ENCODE measurements at places on chromosomes 3 and 15.

DNA sequence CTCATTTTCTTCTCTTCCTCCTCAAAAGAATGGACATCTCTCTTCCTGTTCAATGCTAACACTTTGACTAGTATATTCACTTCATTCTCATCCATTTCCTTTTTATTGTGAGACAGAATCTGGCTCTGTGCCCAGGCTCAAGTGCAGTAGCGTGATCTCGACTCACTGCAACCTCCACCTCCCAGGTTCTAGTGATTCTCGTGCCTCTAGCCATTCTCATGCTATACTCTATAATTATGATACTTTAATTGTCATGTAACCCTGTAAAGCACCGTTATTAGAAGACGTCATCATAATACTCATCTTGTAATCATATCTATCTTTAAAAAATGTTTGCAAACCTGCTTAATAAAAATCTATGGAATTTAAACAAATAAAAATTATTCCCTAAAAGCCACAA lies 107.0 kb downstream of the SHOX2 start:
- DNase-seq: no peak

DNA sequence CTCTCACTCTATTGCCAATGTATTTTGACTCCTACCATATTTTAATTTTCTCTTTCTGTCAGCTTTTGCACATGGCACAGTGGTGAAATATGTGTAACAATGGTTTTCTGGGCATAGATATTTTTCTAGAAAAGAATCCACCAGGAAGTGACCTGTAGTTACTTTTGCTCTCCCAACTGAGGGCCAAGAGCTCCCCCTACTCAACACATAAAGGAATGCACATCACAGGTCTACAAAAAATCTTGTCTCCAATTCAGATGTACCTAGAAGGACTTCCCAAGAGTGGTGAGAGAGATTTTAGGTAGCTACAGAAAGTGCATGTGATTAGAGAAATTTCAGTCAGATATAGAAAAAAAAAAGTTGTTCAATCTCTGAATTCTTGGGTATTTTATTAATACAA lies 15.6 kb downstream of the CPA3 start:
- DNase-seq: no peak

DNA sequence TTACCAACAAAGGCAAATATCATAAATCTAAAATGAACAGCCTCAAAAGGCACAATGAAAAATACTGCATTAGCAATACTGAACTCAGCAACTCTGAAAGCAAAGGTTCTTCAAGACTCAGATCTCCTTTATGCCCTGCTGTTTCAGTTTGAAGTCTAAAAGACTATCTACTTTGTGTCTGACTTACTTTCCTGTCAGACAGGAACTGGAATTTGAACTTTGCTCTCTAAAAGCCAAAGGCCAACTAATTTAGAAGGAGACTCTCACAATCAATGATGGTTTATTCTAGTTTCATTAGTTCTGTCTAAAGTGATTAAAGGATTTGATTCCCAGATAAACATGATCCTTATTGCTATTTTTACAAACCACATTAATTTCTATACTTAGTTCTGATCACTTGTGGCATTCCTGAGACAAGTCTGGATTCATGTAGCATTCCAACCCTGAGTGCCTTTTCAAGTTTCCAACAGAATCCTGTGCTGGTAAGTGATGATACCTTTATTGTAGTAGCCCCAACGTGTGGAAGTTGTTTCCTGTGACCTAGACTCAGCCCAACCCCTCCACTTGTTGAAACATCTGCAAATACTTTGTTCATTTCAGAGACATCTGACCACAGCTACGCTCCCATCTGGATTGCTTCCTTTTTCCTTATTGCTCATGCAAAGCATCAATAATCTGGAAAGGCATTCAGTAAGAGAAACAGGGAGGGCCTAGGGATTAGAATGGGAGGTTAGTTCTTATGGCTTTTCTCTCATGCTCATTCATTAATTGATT lies 14.9 kb upstream of the LEKR1 start:
- DNase-seq: no peak

GRCh38 chr15:61725251-61725650 lies 335.0 kb downstream of the VPS13C start:
- DNase-seq: no peak

DNA sequence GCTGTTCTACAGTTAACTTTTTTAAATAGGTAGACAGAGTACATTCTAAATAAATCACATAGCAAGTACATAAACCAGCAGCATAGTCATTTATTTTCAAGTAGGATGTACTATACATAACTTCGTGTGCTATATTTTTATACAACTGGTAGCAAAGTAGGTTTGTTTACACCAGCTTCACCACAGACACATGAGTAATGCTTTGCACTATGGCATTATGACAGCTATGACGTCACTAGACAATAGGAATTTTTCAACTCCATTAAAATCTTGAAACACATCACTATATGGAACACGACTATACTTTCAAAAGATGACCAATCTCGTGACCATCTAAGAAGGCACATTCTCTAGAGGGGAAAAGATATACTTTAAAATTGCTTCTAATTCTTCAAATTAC lies 3.5 kb downstream of the TEX55 start:
- DNase-seq: no peak

- no peak for DNase-seq
These were observed 21.3 kb downstream of the VGLL3 start for GRCh38 chr3:86969500-86970189.

GRCh38 chr15:68765602-68766368 lies 54.9 kb downstream of the ANP32A start:
- DNase-seq: no peak

DNA sequence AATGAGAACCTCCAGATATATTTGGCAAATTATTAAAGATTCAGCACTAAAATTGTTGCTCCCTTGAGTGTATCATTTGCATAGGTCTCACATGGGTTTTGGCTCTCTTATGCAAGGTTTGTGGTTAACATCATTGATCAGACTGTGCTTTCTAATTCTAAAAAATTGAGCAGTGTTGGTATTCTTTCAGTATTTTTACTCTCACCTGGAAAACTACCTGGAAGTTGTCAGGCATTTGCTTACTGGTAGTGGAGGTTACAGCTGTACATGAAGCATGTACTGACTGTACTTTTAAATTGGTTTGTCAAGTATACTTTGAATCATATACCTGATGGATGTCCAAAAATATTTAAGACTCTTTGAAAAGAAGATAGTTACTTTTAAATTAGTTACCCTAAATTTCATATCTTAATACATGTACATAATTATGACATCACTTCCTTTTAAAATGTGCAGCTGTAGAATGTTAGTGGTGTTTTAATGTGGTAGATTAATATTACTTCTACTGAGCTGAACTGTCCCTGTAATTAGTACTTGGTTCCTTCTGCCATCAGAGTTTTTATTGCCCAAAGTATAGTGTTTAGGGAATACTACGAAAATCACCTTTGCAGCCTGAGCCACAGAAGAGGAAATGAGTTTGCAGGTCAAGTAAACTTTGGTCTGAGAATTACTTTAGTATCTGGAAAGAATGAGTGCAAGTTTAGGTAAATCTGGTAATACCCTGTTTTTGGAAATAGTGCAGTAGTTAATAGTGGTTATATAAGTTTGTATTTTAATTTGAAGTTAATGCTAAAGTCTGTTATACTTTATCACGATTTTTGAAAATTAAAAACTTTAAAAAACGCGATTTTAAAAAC lies 2.8 kb downstream of the CHD2 start:
- no peak for DNase-seq

GRCh38 chr3:58055314-58055713 lies 47.1 kb downstream of the FLNB start:
- no peak for DNase-seq

- no peak for DNase-seq
These were observed 86.9 kb downstream of the KLF15 start for GRCh38 chr3:126270145-126270811.

DNA sequence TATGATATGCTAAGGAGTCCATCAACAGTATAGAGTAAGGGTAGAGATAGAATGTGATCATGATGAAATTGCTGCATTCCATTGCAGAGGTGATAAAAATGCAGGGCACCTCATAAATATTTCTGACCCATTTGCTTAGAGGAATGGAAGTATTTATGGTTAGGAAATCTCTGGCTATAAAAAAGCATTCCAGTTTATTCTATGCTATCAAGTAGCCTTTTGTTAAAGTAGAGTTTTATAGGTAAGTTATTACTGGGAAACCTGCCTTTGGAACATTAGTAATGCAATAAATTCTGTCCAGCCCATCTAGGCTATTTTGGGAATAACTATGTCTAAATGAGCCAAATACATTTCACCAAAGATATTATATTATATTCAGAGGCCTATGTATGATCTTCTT lies 19.8 kb upstream of the STRIT1 start:
- no peak for DNase-seq

GRCh38 chr3:71430941-71431552 lies 152.5 kb downstream of the FOXP1 start:
- no peak for DNase-seq

GRCh38 chr3:123367467-123368154 lies 81.3 kb downstream of the ADCY5 start:
- DNase-seq: no peak

DNA sequence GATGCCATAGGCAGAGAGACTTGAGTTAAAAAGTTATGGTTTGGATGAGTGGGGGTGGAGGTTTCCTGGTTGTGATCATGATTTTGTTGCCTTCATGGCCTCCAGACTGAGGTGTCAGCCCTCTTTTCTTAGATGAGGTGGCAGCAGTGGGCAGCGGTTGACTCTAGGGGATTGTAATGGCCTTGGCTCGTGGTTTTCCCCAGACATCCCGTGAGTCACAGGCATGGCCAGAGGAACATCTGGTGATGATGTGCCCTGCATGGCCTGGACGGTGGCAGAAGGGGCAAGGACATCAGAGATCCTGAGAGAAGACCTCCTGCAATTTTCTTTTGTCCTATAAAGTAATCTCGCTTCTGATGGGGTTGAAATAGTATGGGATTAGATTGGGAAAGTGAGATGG lies 12.4 kb downstream of the RETNLB start:
- DNase-seq: no peak

DNA sequence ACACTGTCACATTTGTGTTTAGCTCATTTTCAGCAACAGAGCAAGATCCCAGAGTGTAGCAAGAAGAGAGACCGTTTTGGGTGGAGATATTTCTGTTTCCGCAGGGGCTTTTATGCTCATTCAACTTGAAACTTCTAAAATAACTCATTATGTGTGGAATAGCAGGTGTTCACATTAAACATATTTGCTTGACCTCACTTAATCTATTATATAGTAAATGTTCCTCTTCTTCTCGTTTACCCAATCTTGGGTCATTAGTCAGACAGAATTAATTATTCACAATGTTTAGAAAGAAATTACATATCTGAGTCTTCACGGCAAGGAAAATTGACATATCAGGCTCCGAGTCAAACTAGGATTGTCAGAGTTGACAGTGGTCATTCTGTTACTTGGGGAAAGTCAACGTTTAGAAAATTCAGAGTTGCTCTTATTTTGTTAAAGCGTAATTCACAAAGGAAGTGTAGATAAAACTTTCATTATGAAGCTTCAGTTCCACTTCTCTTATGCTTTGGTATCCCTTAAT lies 222.9 kb downstream of the TPRG1 start:
- no peak for DNase-seq

- no peak for DNase-seq
These were observed 39.3 kb downstream of the PDHB start for GRCh38 chr3:58394339-58394738.

DNA sequence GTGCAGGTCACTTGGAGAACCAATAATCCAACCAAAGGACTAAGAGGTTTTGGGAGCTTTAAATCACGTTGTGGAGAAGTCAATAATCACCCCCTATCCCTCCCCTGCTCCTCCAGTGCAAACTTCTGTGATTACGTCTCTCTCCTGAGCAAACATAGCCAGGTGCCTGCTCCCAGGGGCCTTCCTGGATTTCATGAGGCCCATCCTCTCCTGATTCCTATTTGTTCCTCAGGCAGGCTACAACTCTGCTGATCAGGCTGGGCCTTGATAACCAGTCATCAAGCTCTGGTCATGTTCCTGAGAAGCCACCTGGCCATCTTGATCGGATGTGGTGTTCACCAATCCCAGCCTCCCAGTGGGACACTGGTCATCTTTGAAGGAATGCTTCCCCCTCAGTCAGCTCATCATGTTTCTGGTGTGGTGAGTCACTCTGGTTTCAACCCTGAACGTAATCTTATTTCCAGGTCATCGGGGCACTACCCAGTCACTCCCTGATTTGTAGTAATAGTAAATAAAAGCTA lies 2.9 kb upstream of the ZNF710 start:
- no peak for DNase-seq

DNA sequence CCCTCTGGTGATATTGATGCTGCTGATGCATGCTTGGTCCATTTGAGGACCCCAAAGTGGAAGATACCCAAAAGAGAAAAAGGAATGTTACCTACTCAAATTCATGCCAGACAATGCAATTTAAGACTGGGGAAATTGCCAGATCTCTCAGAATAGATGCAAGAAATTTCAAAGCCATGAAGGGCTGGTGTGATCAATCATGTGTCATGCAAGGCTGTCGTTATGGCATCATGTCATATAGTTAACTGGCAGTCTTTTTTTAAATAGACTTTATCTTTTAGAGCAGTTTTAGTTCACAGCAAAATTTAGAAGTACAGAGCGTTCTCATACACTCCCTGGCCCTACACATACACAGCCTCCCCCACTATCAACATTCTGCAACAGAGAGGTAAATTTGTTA lies 53.1 kb upstream of the ABHD2 start:
- DNase-seq: no peak

- no peak for DNase-seq
These were observed 15.3 kb downstream of the RASGRF1 start for GRCh38 chr15:79075256-79075655.

DNA sequence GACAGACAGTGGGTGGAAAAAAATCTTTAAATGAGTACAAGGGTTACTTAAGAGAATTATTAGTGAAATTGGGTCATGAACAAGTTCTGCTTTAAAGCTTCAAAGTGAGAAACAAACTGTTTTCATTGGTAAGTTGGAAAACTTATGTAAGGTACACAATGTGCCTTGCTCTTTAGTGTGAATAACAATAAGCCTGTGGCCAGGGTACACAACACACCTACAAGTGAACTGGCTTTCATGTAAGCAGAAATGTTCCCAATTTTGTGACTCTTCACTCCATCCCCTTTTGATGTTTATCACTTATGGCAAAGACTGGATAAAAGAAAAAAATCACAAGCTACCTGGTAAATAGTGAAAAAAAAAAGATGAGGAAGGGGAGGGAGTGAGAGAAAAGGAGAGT lies 253.7 kb downstream of the ZBTB20 start:
- DNase-seq: no peak

DNA sequence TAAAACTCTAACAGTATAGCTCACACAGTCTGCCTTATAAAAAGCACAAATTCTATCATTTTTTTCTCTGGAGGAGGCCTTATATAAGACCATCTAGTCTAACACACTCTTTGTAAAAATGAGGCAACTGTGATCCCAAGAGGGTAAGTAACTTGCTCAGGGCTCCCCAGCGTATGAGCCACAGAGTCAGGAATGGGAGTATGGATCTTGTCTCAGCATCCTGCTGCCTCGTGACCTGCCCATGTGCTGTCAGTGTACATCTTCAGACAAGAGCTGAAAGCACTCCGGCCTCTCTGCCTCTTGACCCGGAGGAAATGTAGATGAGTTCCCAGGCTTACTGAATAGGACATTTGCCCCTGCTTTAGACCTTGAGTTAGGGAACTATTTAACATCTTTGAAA lies 28.4 kb upstream of the MEF2A start:
- DNase-seq: no peak
